NCI-H2081 (cell line): ENCODE measurements at places on chromosomes 4 and X.

DNA sequence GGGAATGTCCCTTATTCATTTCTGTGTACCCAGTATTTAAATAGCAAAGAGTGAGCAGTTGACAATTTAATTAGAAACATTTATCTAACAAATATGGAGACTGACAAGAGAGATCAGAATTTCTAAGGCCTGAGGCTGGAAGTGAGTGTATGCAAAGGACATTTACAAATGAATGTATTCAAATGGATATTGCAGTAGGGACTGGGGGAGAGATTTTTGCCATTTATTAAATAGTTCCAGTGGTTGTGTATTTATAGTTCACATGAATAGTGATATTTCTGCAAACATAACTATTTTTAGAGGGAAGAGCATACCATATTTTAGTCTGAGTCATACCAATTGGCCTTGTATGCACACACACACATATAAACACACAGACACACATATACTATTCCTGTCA is 592.4 kb downstream of the GLUD2 start:
- DNase-seq, result no peak

GRCh38 chr4:40992472-40993295 is 221.7 kb downstream of the APBB2 start:
- no peak for DNase-seq

DNA sequence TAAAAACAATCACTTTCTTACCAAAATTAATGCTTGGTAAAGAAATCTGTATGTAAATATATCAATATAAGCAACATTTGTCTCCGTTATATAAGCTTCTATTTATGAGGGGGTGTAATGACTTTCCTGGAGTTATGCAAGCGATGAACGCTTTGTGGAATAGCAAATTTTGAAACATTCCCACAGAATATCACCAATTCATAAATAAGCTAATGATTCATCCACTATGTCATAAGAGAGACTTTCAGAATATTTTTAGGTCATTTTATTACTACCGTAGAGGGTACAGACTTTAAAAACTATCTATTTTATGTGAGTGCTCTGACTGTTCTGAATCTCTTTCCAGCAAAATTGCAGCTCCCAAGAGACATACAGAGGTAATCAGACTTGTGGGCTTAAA is 179.5 kb upstream of the FTHL17 start:
- no peak for DNase-seq

DNA sequence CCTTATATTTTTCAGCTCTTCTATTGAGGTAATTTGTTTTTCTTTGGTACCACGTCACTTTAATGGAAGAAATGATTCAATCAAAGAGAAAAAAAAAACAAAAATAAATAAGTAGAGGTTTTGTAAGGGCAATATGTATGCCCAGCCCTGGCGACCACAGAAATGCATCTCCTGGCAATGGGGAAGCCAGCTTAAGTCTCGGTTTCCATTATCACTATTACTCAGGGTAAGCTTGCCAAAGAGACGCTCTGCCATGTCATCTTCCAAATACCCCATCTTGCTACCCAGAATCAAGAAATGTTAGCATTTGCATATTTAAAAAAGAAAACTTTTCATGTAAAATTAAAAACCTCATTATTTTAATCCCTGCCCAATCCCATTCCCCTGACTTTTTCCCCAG is 68.8 kb downstream of the FAM47C start:
- no peak for DNase-seq

GRCh38 chr4:102641793-102642192 is 119.0 kb downstream of the MANBA start:
- DNase-seq, result no peak

DNA sequence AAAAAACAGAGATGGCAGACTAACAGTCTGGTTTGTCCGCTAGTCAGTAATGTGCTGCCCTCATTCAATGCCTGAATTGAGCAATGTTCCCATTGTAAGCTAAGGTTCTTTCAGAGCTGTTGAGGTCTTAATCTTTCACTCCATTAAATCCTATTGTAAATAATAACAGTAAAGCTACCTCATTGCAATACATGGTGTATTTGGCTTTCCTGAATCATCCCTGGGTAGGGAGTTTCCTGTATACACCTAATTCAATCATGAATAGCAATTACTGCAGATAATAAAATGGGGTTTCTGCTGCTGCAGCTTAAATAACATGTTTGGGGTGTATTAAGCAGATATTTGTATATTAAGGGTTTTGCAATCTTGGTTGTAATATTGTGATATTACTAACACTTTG is 1100.2 kb upstream of the INTU start:
- no peak for DNase-seq

DNA sequence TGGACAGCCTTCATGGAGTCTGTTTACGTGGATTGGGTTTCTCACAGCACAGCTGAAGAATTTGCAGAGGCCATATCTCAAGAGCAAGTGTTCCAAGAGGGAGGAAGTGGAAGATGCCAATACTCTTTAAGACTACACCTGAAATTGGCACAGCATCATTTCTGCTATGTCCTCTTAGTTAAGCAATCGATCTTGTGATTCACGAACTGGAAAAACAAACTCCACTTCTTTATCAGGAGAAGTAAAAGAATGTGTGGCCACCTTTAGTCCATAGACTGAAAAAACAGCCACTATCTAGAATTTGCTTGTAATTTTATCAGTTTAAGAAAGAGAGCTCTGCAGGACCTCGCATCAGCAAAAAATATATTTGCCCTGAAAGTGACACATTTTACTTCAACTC is 473.1 kb upstream of the ATOH1 start:
- DNase-seq, result no peak

- no peak for DNase-seq
These were observed 111.5 kb downstream of the GNL3L start for GRCh38 chrX:54641530-54641929.

DNA sequence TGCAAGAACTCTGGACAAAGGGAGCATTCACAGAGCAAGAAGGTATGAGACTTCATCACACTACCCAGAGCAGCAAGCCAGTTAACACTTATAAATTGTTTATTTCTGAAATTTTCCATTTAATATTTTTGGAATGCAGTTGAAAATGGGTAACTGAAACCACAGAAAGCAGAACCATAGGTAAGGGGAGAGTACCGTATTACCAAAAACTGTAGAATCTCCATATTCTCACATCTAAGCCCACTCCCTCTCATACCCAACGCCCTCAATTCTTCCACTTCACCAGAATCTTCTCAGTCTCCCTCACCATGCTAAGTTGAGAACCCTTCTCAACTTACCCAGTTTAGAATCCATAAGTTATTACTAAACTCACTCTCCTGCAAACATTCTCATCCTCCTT is 277.8 kb downstream of the SPOCK3 start:
- no peak for DNase-seq
